ENCODE measurements at places on chromosomes 16 and 17.
A peak's percentile ranks its signal among the peaks of the same experiment; 100 is the strongest.

- no peak for DNase-seq
Observed at GRCh38 chr17:42906772-42907446, 6.3 kb downstream of the G6PC1 start.

GRCh38 chr16:59339871-59340270 lies 605.8 kb upstream of the GOT2 start:
- DNase-seq: no peak

DNA sequence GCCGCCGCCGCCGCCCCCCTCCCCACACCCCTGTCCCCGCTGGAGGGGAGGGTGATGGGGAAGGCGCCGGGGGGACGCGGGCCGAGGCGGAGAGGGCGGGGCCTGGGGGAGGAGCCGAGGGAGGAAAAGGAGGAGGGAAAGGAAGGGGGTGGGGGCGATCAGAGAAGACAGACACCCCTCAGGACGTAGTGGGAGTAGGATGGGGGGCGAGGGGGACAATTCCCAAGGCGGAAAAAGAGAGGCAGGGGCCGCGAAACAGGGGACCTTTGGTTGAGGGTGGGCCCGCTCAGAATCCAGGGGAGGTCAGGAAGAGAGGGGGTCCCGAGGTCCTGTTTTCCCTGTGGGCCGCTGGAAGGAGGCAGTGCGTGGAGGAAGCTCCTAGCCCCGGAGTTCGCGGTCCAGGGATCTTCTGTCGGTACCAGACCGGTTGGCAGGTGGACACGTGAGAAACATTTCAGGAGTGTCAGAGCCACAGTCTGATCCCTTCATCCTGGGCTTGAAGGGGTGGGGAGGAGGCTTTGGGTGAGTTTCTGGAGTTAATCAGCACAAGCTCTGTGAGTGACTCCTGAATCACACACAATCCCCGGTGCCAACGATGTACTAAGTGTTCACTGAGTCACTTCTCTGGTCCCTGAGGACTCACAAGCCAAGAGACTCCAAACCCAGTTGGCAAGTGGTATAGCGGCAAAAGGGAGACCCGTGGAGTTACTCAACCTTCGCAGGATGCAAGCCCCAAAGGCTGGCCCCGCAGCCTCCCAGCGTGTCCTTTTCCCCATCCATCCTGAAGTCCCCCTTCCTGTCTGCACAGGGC lies at the start of gene XYLT1:
Gene XYLT1 (minus strand): TSS at position 53 of the 811 bp plus-strand sequence. CDS start 164 bp downstream, outside the sequence.
- peak; percentile 73 for DNase-seq

- no peak for DNase-seq
Observed at GRCh38 chr17:15087946-15088345, 177.2 kb downstream of the PMP22 start.

DNA sequence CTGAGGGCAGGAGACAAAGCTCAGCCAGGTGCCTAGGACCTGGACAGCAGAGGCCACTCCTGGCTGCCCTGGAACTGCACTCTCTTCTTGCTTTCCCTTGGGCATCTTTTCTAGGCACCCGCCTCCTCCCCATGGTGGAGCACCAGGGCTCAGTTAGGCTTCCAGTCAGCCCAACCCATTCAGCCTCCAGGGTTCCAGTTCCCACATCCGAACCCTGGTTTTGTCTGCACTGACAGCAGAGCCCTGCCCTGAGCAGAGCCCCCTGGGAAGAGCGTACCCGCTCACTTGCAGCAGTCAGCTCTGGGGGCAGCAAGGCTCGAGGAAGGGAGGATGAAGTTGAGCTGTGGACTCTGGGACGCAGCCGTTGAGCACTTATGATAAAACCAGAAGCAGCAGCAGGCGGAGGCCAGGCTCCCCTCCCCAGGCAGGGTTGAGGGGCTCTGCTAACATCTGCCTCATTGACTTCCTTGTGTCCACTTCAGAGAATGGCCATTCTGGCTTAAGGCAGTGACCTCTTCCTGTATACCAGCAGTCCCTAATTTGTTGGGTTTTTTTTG lies 213.2 kb downstream of the NTN1 start:
- DNase-seq: no peak

DNA sequence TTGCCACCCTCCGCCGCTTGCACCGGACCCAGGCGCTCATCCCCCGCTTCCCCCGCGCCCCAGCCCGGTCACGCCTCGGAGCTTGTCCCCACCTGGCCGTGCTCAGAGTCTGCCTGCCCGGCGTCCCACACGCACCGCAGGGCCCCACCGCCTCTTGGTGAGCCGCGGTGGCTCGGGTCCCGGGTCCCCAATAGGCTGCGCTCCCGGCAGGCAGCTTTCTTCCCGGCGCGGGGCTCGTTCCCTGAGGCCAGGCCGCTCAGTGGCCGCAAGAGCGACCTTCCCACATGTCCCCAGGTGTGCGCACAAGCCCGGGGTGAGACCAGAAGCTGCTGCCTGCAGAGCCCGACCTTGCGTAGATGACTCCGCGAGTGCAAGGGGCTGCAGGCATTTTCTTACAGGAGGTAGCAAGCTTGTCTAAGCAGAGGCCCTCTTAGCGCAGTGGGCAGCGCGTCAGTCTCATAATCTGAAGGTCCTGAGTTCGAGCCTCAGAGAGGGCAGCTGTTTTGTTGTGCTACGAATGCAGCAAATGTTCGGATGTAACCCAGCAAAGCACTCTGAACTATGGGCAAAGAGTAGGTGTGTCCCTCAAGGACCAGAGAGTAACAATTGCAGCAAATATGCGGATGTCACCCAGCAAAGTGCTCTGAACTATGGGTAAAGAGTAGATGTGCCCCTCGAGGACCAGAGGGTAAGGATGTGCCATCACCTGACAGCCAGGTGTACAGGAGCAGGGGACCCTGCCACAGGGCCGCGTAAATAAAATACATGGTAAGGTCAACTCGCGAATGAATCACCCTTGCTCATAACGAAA lies 15.6 kb downstream of the TLE7 start:
- DNase-seq: peak; percentile 81

DNA sequence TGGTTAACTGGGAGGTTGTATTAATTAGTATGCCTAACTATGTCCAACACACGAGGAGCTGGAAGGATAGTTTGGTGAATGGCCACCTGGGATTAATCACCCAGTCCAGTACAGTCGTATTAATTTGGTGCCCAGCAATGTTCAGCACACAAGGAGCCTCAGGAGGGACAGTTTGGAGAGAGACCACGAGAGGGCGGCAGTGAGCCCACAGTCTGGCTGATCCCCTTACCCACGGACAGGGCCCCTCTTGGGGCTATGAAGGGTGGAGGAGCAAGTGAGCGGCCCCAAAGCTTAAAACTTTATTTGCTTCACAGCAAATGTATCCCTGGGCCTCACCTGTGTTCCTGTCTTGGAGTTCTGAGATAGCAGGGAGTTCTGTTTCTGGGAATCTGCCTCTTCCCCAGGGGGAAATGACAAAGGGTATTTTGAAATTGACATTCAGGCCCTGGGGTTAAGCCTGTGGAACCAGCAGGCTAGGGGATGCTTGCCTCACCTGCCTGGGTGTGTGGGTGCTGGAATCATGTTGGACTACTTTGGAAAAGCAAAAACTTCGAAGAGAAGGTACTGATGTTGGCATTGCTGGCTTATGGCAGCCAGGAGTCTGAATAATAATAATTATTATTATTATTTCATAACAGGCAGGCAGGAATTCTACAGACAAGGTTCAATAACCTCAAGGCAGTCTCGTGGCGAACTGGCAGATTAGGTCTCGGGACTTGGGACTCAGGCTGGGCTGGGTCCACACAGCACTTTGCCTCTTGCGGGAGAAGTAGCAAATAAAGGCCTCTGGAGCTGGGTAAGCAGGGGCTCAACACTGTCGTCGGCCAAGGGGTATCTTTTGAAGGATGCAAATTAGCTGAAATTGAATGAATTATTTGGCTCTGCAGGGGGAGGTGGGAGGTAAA lies 227.6 kb upstream of the ASIC2 start:
- DNase-seq: peak; percentile 70

- no peak for DNase-seq
Observed at GRCh38 chr16:15535772-15536171, 101.4 kb downstream of the BMERB1 start.

DNA sequence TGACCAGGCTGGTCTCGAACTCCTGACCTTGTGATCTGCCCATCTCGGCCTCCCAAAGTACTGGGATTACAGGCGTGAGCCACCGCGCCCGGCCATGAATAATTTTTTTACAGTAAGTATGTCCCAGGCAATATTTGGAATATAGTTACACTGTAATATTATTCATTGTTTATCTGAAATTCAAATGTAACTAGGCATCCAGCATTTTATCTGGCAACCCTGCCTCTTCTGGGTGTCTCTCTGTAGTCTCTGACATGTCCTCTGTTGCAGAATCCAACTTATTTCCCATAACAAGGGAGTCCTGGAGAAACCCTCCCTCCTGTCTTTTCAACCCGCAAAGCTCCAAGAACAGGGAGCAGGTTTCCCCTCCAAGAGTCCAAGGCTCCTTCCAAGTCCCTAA lies 36.9 kb upstream of the MYH10 start:
- DNase-seq: no peak

DNA sequence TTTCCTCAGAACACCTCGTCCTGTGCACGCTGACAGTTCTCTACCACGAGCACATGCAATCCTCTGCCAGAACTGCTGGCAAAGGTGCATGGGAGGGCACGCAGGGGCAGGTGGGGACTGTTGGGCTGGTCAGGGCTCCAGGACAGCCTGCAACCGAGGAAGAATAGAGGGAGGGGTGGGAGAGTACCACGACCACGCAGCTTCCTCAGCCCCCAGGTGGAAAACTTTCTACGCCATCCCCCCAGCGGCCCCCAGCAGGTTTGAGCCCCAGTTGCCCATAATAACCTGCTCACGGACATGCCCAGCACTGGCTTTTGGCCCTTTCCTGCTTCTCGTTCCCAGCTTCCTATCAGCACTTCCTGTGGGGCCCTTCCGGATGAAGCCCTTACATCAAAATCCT lies 199.3 kb downstream of the C16orf95 start:
- DNase-seq: no peak

- no peak for DNase-seq
Observed at GRCh38 chr17:50039058-50039457, 16.9 kb upstream of the ITGA3 start.

GRCh38 chr16:29318037-29318436 lies 88.5 kb downstream of the NPIPB11 start:
- DNase-seq: no peak

DNA sequence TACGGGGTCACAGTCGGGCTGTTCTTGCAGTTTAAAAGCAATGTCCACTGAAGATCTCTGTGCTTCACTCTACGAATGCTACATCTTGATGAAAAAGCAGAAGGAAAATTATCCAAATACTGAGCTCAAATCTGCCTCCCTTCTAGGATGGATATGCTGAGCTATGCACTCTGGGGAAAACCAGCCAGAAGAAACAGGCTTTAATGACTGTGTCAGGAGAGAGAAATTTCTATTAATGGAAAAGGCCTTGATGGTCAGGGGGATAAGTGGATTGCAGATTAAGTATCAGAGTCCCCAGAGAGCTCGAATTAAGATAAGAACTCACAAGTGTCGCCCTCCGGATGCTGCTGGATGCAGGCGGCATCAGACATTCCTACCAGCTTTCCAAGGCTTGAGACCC lies 39.6 kb upstream of the RCVRN start:
- no peak for DNase-seq

DNA sequence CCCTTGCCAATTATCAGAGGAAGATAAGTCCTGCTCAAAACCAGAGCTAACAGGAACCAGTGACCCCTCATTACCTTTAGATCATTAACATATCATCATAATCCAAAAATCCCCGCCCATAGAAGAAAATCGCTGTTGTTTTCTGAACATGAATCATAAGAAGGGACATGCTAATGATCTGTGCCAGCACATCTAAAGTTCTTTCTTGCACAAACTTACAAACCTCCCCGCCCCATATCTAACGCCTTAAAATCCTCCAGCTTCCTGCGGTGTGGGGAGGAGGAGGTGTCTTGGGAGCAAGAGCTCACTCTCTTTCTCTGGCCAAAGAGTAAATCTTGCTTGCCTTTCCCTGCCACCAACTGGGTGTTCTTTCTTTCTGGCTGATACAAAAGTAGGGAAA lies 78.3 kb downstream of the IRX3 start:
- no peak for DNase-seq

DNA sequence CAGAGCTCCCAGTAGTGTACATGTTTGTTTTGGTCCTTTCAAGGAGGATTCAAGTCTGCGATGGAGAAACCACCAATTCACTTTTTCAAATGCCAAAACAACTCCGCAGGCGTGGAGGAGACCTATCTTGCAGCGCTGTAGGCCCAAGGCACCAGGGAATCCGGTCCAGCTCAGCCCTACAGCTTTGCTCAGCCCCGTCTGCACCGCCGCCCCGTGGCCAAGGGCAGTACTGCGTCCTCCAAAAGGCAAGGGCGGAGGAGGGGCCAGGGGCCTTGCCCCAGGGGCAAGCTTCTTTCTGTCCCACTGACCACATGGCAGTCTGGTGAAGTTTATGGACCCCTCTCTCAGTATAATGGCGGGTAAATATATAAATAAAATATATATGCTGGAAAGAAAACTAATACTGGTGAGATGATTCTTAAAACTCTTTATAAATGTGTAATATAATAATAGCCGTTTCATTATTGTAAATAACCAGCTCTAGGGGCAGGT lies 709 bp upstream of the CD300LG start:
- peak; percentile 93 for DNase-seq

DNA sequence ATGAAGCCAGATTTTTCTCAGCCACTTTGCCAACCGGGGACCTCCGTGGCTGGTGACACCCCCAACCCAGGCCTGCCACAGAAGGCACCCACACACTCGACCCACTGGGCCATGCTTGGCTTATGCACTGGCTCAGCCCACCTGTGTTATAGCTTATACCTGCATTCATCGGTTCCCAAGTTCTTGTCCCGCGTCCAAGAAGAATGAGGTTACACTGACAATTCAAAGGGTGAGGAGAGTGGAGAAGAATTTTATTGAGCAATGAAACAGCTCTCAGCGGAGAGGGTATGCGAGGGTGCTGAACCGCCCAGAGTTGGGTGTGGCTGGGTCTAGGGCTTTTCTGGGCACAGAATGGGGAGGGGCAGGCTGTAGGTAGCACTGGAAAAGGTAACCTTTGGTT lies 22.2 kb upstream of the CDH15 start:
- DNase-seq: no peak

DNA sequence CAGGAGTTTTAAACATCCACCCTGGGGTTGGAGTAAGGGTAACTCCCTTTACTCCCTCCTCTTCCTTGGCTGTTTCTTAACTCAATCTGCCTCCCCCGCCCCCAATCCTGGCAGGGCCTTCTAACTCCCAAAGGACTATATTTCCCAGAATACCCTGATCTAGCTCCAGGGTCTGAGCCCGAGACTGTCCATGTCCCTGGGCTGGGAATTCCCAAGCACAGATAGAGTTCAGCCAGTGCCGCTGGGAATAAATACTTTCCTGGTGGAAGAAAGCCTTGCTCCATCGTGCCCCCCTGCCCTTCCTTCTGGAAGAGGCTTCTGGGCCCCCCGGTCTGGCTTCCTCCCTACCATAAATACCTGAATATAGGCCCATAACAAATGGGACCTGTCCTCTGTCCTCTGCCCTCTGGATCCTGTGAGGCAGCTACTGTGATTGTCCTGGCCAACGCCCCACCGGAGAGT lies 10.2 kb downstream of the BAHCC1 start:
- DNase-seq: no peak

Measured in activated CD8-positive, alpha-beta memory T cell treated with anti-CD3 and anti-CD28 coated beads for 24 hours (primary cell).